ENCODE measurements at places on chromosomes 12 and 14.

- no peak for DNase-seq
Observed at GRCh38 chr12:2582631-2583030, 212.1 kb upstream of the FKBP4 start.

DNA sequence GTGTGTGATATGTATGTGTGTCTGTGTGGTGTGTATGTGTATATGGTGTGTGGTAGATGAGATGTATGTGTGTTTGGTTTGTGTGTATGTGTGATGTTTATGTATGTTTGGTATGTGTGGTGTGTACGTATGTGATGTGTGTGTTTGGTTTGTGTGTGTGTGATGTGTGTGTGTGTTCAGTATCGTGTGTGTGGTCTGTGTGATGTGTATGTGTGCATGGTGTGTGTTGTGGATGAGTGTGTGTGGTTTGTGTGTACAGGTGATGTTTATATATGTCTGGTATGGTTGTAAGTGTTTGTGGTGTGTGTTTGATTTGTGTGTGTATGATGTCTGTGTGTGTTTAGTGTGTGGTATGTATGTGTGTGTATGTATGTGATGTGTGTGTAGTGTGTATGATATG, 199.4 kb downstream of the SUDS3 start:
- DNase-seq = no peak

DNA sequence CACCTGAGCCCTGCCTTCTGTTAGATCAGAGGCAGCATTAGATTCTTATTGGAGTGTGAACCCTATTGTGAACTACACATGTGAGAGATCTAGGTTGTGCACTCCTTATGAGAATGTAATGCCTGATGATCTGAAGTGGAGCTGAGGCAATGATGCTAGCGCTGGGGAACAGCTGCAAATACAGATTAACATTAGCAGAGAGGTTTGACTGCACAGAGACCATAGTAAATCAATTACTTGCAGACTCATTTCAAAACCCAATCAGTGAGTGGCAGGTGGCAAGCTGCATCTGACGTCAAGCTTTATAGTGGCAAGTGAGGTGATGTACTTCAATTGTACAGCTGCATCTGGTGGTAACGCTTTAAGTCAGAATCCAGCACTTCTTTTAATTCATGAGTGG, 141.6 kb downstream of the GPHN start:
- no peak for DNase-seq

GRCh38 chr14:92340931-92341330, 18.0 kb downstream of the SLC24A4 start:
- no peak for DNase-seq

DNA sequence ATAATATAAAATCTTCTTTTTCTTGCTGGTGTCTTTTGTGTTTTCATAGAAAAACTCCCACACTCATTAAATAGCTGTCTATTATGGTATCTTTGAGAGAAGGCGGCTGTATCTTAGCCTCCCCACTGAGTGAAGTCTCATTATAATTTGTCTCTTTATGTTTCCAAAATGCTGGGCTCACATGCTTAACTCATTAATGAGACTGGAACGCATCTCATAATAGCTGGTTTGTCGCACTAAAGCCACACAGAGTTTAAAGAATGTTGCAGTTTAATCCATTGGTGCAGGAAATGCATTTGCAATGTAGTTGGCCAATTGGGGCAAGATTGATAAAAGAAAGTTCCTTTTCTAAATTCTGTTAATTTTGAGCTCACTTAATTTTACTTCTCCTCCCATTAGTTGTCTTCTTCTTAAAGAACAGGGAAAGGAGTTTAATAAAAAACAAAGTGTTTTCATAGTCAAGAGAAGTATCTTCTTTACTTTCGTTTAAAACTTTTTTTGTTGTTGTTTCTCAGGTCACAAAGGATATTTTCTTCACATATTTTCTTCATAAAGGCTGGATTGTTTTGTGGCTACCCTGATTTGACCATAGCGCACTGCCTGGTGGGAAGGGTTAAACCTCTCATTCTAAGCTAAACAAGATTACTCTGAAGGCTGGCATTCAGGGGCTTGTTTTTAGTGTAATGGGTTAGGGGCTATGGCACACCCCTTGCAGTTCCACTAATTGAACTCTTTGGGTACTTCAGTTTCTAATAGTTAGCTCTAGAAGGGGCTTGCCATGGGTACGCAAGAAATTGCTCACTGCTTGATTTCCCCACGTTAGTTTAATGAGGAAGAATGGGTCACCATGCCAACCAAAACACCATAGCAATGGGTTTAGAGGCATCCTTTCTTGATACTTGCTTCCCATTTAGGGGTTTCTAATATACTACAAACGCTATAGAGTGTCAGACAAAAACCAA, 197.0 kb downstream of the TMTC2 start:
- DNase-seq = no peak

- DNase-seq = no peak
Observed at GRCh38 chr12:47376927-47377326, 297.2 kb upstream of the AMIGO2 start.

- no peak for DNase-seq
Observed at GRCh38 chr12:121798787-121799155, 5.0 kb upstream of the SETD1B start.

All from iris pigment epithelial cell (primary cell).